ENCODE measurements at places on chromosomes 2 and 18.

- DNase-seq = no peak
Observed at GRCh38 chr2:16187482-16187817, 247.1 kb downstream of the MYCN start.

- DNase-seq = no peak
Observed at GRCh38 chr2:159855143-159855542, 57.1 kb upstream of the CD302 start.

DNA sequence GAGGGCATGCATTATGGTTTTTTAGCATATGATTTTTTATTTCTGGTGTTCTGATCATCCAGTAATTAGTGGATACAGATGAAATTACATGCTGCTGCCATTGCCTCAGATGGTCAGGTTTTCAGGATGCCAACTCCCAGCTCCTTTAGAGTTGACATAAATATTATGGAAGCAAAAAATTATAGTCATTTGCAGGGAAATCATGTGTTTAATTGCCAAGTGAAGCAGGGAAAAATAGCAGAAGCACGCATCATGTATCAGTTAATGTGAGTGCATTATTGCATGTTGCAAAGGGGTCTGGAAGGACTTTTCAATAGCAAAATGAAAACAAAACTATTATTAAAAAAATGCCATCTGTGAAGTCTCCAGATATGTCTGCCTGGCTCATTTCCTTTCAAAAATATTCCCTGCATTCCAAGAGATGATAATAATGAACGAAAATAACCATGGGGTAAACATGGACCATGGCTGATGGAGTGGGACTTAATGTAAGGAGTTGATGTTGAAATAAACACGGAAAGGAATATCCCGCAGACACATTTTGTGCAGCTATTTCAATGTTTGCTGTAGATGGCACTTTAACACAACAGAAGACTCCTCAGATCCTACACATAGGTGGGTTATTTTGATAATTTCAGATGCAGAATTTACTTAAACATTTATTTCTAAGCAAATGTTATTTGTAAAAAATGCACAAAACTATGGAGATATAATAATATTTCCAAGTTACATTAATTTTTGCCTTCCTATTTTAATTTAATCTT, 87.7 kb upstream of the DYNAP start:
- DNase-seq = no peak

DNA sequence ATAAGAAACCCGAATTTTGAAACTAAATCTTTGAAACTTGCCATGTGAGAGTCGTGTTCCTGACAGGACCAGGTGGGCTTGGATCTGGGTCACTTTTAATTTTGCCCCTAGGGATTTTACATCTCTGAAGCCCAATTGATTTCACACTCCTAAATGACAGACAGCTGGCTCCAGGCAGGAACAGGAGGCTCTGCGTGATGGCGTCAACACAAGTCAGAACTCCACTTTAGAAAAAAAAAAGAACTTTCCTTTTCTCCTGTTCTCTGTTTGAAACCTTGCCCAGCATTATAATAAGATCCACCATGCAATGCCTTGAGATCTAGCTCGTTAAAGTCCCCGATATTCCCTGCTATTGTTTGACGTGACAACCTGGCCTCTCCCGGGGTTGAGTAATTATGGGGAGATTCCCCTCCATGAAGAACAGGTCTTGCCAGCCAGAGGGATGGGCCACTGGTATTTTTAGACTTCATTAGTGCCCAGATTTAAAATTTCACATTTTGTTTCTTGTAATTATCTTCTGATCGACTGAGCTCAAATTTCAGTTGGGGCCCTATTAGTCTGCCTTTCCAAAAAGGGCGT, 260.3 kb downstream of the KLHL29 start:
- DNase-seq = no peak

- no peak for DNase-seq
Observed at GRCh38 chr18:3599195-3599594, 149.2 kb downstream of the TGIF1 start.

GRCh38 chr2:43399515-43400264, 173.3 kb upstream of the ZFP36L2 start:
- DNase-seq = no peak

- no peak for DNase-seq
Observed at GRCh38 chr2:47697000-47697601, 85.8 kb upstream of the MSH6 start.

- no peak for DNase-seq
Observed at GRCh38 chr18:67467188-67467587, 49.3 kb downstream of the DSEL start.

DNA sequence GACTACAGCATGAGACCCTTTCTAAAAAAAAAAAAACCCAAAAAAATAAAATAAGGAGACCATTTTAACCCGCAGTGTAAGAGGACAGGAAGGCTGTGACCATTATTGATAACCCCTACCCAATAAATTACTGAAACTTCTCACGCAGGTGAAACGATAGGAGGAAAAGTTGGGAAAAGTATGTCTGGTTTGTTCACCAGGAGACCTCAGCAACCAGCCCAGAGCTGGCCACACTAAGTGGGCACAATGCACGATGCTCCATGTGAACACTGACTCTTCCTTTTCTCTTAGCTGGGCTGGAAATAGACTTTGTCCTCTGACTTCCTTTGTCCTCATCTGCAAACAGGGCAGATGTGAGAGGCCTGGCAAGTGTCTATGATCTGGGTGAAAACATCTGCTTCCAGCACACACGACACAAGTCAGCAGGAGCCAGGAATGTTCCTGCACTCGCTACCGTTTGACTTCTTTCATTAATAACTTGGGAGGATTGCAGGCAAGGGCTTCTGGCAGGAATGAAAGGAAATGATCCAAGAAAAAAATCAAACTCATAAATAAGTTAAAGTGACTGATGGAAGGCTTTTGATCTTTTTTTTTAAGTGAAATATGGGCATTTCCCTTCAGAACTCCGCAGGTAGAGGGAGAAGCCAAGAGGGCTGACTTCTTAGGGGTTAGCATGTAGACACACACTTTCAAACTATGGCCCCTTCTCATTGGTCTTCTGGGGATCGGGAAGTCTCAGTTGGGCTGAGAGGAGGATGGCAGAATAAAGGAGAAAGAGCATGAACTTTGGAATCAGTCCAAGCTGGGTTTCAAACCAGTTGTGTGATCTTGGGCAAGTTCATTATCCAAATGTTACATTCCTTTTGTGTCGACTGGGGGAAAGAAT, 137.4 kb upstream of the MYCN start:
- DNase-seq = no peak

GRCh38 chr2:46780801-46781445, 134.7 kb downstream of the MCFD2 start:
- DNase-seq = no peak

- no peak for DNase-seq
Observed at GRCh38 chr2:239380831-239381708, 19.8 kb downstream of the HDAC4 start.

GRCh38 chr18:66138642-66139041, 387.8 kb downstream of the CDH7 start:
- no peak for DNase-seq

GRCh38 chr2:73031725-73032701, 39.5 kb downstream of the SFXN5 start:
- no peak for DNase-seq

Data from substantia nigra (tissue), 51 donors.